Muscle of arm (tissue), 14 donors: ENCODE measurements at places on chromosomes 13 and 19.
A peak's percentile ranks its signal among the peaks of the same experiment; 100 is the strongest.

- DNase-seq = no peak
Measured at GRCh38 chr13:99350191-99350590, 43.0 kb upstream of the GPR183 start.

DNA sequence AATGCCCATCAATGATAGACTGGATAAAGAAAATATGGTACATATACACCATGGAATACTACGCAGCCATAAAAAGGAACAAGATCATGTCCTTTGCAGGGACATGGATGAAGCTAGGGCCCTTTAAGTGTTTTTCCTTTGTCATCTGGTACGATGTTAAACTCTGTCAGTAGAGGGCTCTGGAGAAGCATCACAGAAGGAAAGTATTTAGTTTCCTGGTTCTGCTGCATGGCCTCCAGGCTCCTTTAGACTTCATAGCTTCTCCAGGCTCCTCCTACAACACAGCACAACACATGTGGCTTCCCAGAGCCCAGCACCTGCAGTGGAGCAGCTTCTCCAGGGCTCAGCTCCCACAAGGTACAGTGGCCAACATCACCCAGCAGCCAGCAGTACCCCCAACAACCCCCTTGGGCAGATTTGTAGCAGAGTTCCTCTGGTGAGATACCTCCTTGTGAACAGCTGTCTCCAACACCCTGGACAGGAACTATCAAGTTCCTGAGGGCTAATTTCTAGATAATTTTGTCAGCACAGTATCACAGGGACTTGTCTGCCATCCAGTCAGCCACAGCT is 63.4 kb downstream of the KCTD12 start:
- DNase-seq = no peak

- no peak for DNase-seq
Measured at GRCh38 chr13:47126432-47126831, 229.6 kb upstream of the HTR2A start.

- no peak for DNase-seq
Measured at GRCh38 chr13:44865722-44866410, 123.4 kb downstream of the NUFIP1 start.

DNA sequence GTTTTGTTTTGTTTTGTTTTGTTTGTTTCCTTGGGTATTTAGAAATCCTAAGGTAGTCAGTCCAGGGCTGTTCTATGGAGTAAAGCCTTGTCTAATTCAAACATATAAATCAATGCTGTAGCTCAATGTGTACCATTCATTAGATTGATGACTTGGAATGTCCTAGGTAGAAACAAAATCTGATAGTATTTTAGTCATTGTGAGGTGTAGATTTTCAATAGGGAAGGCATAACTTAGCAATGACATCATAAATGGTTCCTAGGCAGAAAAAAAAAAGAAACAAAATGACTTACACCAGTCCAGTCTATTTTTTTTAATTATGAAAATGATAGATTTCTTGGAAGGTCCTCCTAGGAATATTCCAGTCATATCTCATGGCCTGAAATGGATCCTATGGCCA is 189.9 kb downstream of the SPRY2 start:
- no peak for DNase-seq

- no peak for DNase-seq
Measured at GRCh38 chr13:49629196-49629938, 1.1 kb downstream of the ARL11 start.

DNA sequence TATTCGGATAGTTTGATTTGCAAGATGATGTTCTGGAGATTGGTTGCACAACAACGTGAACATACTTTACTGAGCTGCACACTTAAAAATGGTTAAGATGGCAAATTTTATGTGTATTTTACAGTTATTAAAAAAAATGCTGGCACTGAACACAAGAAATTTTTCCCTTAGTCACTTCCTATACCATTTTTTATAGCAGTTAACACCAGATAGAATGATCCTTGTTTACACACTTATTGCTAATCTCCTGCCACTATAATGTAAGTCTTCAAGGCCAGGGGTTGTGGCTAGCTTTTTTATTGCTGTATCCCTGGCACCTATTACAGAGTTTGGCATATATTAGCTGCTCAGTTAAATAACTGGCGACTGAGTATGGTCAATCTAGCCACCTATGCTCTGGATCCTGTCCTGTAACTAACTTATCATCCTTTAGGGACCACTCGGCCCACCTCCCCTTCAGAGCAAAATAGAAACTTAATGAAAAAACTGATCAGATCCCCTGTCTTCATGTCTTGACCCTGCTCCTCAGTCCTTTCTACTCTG is 2.0 kb upstream of the EBPL start:
- no peak for DNase-seq

DNA sequence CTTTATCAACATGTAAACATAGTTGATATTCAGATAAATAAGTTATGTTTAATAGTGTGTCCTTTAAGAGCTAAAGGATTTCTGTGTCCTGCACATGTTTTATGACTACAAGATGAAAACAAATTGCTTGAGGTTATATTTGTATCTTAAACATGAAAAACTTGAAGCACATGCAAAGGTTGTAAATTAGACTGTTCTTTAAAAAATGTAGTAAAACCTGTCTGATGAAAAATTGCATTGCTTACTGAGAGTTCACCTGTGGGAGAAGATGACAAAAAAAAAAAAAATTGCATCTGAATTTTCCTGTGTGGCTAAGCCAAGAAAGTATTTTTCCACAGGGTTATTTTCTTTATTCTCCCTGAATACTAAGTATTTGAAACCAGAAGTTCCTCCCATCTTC is 25.7 kb upstream of the LMO7 start:
- no peak for DNase-seq

- DNase-seq = no peak
Measured at GRCh38 chr13:33874871-33875270, 56.9 kb downstream of the RFC3 start.

DNA sequence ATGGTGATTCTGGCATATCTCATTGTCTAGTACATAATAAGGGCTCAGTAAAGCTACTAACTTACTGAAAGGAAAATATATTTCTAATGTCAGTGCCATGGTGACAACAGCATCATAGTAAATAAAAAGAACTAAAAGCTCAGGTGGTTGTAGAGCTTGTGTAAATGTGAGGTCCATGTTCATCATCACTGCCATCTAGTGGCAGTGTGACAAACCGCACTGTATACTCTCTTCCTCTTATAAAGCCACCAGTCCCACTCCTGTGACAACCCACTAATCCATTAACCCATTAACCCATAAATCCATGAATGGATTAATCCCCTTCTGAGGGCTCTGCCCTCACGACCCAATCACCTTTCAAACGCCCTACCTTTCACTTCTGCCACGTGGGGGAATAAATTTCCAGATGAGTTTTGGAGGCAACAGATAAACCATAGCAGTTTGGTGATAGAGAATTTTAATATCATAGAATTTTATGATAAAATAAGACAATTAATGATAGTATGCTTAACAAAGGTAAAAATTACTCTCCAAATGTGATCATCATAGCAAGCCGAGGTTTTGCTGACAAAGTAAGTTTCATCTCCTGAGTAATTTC is 160.4 kb upstream of the SGCG start:
- peak; percentile 67 for DNase-seq

DNA sequence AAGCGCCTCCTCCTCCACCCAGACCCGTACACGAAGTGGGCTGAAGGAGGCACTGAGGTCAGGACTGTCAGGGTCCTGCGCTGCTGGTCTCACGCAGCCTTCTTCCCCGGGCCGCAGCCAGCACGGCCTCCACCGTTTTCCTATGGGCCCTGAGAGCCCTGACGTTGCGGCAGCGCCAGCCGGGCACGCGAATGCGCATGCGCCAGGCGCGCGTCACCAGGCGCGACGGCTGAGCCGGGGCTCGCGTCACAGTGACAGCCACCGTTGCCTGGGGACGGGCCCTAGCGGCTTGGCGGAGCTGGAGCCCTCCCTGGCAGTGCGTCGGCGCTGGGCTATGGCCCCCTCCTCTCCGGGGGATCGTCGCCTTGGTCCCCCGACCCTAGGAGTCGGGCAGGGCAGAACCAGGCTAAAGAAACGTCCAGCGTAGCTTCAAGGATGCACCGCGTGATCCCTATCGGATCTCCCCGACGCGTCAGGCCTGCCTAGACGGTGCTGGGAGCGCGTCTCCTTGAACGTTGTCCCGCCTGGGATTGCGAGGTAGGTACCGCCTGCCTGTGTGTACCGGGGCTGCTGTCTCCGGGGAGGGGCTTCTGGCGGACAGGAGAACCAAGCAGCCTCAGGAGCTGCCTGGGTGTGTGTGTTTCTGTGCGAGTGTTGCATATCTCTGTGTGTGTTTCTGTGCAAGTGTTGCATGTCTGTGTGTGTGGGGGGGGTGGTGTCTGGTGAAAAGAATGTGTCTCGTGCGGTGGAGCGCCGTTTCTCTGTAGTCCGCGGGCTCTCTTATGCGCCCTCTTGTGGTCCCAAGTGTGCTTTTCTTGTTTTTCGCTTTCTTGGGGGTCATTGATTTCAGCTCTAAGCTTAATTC is 43.2 kb downstream of the ZNF571 start:
- peak; percentile 52 for DNase-seq

- no peak for DNase-seq
Measured at GRCh38 chr19:18491995-18492953, 29.6 kb downstream of the ELL start.

- no peak for DNase-seq
Measured at GRCh38 chr13:97342136-97342535, 91.8 kb upstream of the RAP2A start.

GRCh38 chr19:49680421-49681351 is 3.6 kb downstream of the PRMT1 start:
- DNase-seq = peak; percentile 96

- no peak for DNase-seq
Measured at GRCh38 chr13:31595563-31595962, 143.8 kb upstream of the RXFP2 start.

DNA sequence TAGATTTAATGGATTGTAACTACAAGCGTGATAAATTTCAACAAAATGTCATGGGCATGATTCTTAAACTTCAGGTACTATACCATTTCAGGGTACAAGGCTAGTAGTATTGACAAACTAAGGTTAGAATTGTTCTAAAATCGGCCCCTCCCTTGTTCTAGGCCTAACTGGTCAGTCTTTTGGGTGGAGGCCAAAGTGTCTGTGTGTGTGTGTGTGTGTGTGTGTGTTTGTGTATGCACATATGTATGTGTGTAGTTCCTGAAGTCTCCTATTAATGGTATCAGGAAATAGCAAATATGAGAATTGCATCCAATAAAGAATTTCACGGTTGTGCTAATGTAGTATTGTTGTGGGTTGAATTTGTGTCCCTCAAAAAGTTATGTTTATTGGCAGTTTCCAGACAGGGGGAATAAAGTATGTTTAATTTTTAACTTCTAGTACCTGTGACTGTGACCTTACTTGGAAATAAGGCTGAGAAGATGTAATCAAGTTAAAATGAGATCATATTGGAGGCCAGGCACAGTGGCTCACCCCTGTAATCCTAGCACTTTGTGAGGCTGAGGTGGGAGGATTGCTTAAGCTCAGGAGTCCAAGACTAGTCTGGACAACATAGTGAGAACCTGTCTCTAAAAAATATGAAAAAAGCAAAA is 119.2 kb downstream of the KLF5 start:
- DNase-seq = no peak

DNA sequence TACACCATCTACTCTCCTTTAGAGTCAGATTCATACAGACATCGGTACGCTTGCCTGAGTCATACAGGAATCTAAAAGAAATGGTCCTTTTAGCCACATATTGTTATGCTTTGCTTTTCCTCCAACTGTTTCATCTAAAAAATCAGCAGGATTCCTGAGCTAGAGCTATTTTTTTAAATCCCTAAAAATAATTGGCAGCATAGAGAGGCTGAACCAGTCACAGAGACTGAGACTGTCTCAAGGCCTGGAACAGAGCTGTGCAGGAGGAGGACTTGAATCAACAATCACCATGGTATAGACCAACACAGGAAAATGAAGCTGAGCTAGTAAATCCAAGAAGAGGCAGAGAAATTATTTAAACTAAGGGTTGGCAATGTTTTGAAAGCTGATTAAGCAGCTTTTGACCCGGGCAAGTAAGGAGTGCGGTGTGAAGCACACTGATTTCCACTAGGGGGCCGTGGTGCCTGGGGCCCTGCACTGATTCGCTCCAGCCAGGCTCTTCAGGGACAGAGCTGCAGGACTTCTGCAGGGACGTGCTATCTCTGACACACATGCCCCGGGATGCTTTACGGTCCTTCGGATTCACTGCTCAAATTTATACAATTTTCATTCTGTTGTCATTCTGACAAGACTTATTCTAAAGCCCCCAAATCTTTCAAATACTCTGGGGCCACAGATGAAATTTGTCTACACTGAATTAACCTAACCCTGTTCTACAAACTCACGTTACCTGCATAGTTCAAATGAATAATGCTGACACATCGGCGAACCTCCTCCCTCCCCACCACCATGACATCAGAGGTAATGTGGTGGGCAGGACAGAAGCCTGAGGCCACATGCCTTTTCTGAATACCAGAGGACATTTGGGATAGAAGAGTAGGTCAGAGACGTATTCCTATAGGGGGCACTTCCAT is 87.6 kb upstream of the SLC15A1 start:
- peak; percentile 40 for DNase-seq

GRCh38 chr13:45933203-45933908 is 81.8 kb upstream of the SIAH3 start:
- no peak for DNase-seq

DNA sequence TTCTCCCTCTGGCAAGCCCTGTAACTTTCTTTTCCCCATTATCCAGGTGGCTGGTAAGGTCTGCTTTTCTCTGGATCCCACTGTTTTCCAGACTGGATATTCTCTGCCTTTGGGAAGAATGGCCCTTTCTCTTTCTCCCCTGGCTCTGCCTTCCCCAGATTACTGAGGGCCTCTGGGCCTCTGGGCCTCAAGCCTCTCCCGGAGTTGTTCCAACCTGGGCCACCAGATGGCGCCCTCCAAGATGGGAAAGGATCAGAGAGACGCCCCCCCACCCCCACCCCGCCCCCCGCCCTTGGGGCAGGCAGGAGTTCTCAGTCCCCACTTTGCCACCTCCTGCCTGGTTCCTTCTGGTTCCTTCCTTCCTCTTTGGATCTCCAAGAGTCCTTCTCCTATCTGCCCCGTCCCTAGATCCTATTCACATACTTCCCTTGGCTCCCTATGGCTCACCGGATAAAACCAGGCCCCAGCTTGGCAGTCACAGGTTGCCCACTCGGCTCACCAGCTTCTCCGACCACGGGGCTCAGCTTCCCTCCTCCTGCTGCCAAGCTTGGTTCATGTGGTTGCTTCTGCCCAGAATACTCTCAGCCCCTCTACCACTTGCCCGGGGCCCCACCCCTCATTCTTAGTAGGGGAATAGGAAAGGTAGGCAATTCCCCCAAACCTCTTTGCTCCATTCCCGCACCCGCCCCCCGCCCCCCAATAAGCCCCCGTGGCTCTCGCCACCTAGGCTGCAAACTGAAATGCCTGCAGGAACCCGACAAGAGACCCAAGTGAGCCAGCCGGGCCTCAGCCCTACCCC is 13.1 kb downstream of the EPS8L1 start:
- DNase-seq = peak; percentile 61

GRCh38 chr19:49684251-49684982 is 5.0 kb upstream of the ADM5 start:
- no peak for DNase-seq

DNA sequence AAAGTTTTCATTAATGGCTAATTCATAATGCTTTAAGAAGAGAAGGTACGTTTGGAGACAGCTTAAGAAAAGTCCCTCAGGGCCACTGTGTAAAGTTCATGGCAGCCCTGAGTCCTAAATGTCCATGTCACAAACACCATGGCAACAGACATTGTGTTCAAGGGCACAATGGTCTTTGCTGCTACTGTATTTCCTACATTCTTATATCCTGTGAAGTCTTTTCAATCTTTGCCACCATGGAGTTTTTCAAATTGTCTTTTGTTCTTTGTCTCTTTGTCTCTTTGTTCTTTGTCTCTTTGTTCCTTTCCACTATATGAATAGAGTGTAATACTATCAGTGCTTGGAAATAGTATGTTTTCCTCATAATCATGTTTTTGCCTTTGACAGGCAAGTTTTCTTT is 178.8 kb downstream of the VWA8 start:
- no peak for DNase-seq
